ENCODE measurements at places on chromosomes 4 and X. TPM values are rescaled to one million over a fixed set of nuclear protein-coding genes. Genes with fewer than 3 reads are reported as not detected.

PPP1R3F gene
- total RNA-seq, result 4.8 TPM

GRCh38 chrX:20116087-20116576 is 575 bp downstream of the MAP7D2 start:
- peak overlapping the region; percentile 39 for H3K4me3 ChIP-seq
- no peak for DNase-seq
- H3K27ac ChIP-seq, result no peak overlapping the region
- no peaks in the 10 kb centered on the region for H3K4me1 ChIP-seq

UGT2B10 gene
- not detected for total RNA-seq

MBTPS2 gene
- total RNA-seq, result 35.0 TPM

GRCh38 chr4:167052631-167053091 is 181.6 kb downstream of the SPOCK3 start:
- no peaks in the 10 kb centered on the region for H3K27me3 ChIP-seq
- H3K4me1 ChIP-seq, result no peaks in the 10 kb centered on the region
- no peak overlapping the region for H3K27ac ChIP-seq
- H3K4me3 ChIP-seq, result no peak overlapping the region
- no peaks in the 10 kb centered on the region for H3K36me3 ChIP-seq
- no peak for DNase-seq
